ENCODE measurements at places on chromosomes 6 and 20. TPM values are rescaled to one million over a fixed set of nuclear protein-coding genes. Genes with fewer than 3 reads are reported as not detected.

The PIGT gene
- total RNA-seq: 134 TPM

- no peak for ATAC-seq
Observed at GRCh38 chr20:37376324-37376723, 30.4 kb downstream of the SRC start.

The SDCBP2 gene
- 3.3 TPM for total RNA-seq

- ATAC-seq: no peak
Observed at GRCh38 chr6:81226957-81227356, 525.5 kb downstream of the TENT5A start.

DNA sequence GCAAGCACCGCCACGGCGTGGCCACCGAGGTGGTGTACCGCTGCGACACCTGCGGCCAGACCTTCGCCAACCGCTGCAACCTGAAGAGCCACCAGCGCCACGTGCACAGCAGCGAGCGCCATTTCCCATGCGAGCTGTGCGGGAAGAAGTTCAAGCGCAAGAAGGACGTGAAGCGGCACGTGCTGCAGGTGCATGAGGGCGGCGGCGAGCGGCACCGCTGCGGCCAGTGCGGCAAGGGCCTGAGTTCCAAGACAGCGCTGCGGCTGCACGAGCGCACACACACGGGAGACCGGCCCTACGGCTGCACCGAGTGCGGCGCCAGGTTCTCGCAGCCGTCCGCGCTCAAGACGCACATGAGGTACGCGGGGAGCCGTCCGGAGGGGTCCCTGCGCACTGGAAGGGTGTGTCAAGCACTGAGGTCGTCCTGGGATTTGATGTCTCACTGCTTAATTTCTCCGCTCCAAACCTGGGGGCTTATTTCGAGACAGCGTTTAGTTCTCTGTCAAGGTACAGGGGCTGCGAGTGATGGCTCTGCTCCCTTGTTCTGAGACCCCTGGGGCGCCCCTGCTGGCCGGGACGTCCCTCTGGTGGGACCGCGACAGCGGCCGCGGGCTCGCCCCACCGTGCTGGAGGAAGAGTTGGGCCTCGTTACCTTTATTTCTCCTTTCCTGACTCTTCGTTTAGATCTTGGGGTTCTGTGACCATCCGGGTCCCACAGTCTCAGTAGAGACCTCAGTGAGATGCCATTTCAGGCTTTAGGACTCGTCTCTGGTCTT, 3.6 kb downstream of the GZF1 start:
- ATAC-seq: no peak

The ASIP gene
- 0.97 TPM for total RNA-seq

GRCh38 chr6:52839124-52840055, 1.2 kb downstream of the GSTA5 start:
- ATAC-seq: peak; percentile 21

DNA sequence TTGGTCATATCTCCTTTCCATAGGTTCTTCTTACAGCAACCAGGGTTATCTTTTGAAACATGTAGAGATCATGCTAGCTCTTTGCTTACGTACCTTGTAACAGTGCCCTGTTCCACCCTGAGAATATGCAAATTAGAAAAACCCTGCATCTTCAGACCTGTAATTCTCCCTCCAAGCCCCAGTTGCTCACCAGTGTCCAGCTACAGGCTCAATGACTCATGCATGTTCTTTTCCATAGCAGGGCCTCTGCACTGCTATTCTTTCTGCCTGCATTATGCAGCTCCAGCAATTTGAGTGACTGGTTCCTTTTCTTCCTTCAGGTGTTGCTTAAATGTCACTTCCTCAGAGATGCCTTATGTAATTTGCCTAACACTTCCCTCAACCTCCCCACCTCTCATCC, 636.2 kb downstream of the KHDRBS2 start:
- no peak for ATAC-seq

DNA sequence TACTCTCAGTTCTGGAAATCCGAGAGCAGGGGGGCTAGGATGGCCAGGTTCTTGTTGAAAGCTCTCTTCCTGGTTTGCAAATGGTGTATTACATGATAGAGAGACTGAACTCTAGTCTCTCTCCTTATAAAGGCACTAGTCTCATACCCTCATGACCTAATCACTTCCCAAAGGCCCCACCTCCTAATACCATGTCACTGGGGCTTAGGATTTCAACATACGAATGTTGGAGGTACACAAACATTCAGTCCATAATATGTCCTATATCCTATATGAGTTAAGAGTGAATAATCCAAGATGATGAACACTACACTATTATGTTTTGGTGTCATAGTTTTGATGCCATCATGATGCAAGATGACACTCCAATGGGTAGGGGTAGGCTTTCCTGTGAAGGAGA, 20.0 kb upstream of the TXLNB start:
- no peak for ATAC-seq

The SLC17A9 gene
- not detected for total RNA-seq

DNA sequence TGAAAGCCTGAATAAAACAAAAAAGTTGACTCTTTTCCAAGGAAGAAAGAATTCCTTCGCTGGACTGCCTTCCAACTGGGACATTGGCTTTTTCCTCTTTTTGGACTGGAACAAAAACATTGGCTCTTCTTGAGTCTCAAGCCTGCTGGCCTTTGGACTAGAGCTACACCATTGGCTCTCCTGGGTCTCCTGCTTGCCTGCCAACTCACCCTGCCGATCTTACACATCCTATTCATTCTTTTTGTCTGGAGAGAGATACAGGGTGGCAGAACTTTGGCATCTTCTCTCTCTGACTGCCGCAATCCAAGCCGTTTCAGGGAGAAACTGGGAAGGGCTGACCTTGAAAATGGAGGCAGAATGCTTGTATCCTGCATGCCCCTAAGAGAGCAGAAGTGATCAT, 20.2 kb downstream of the DDO start:
- no peak for ATAC-seq

DNA sequence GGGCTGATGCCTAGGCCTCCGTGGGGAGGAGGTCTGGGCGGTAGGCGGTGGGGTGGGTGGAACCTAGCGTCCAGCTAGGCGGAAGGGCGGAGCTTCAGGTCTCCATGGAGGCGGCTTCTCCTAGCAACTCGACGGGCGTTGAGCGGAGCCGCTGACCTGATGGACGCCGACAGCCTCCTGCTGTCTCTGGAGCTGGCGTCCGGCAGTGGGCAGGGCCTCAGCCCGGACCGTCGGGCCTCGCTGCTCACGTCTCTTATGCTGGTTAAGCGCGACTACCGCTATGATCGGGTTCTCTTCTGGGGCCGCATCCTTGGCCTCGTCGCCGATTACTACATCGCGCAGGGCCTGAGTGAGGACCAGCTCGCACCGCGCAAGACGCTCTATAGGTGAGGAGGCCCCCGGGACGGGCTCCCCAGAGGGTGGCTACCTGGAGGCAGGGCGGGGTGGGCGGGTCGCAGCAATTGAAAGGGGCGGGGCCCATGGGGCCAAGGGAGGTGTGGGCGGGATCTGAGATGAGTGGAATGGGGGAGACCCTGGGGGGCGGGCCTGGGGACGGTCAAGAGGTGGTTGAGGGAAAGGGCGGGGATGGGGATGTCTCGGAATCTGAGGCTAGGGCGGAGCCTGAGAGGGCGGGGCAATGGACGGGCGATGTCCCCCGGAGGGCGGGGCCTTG, at the start of gene RSPH9:
Gene RSPH9 (plus strand): TSS at position 97 of the 673 bp plus-strand sequence. CDS start 63 bp downstream, at position 160.
- peak; percentile 92 for ATAC-seq

GRCh38 chr6:98092331-98092730, 742.0 kb upstream of the POU3F2 start:
- ATAC-seq: no peak

The TBC1D22B gene
- total RNA-seq: 9.3 TPM

Measured in motor neuron (in vitro differentiated cells).